A549 treated with AZD2906 at 1 μM for 4 hours (cell line): ENCODE measurements at places on chromosomes 2 and 18. TPM values are rescaled to one million over a fixed set of nuclear protein-coding genes. Genes with fewer than 3 reads are reported as not detected.

IL1RL2 gene
- total RNA-seq = 0.05 TPM in 1 of 5 replicates, not detected in the others

KRTCAP3 gene
- 0.47 to 0.72 TPM (median 0.61 TPM) in 4 of 5 replicates, not detected in the other for total RNA-seq

SMARCAL1 gene
- total RNA-seq = 12.7 to 15.1 TPM (median 14.3 TPM) in 5 replicates

SOX11 gene
- not detected in 5 replicates for total RNA-seq

DSG1 gene
- not detected in 5 replicates for total RNA-seq

TXNDC2 gene
- 0.06 to 0.41 TPM (median 0.08 TPM) in 5 replicates for total RNA-seq

ST8SIA3 gene
- total RNA-seq = not detected in 5 replicates

GLI2 gene
- total RNA-seq = 16.8 to 26.9 TPM (median 22.1 TPM) in 5 replicates

MOGAT1 gene
- total RNA-seq = not detected in 5 replicates

G6PC2 gene
- not detected in 5 replicates for total RNA-seq

XIRP2 gene
- total RNA-seq = not detected in 5 replicates

CTAGE1 gene
- not detected in 5 replicates for total RNA-seq

CIB4 gene
- 0.17 to 0.19 TPM in 2 of 5 replicates, not detected in the others for total RNA-seq

AFF3 gene
- total RNA-seq = 0.01 to 0.06 TPM (median 0.02 TPM) in 5 replicates

LRRFIP1 gene
- total RNA-seq = 70.7 to 102 TPM (median 84.2 TPM) in 5 replicates

IFIH1 gene
- 0.71 to 1.1 TPM (median 0.94 TPM) in 5 replicates for total RNA-seq

SCYGR4 gene
- total RNA-seq = not detected in 5 replicates

FKBP1B gene
- 11.5 to 12.2 TPM (median 11.8 TPM) in 5 replicates for total RNA-seq

SPR gene
- 90.8 to 137 TPM (median 128 TPM) in 5 replicates for total RNA-seq

DUSP2 gene
- total RNA-seq = 0.26 to 0.52 TPM (median 0.38 TPM) in 5 replicates

SLC4A1AP gene
- 27.0 to 35.9 TPM (median 28.8 TPM) in 5 replicates for total RNA-seq

GREB1 gene
- total RNA-seq = 2.3 to 4.1 TPM (median 3.5 TPM) in 5 replicates

MBOAT2 gene
- 66.0 to 81.0 TPM (median 75.3 TPM) in 5 replicates for total RNA-seq

FRZB gene
- 0.04 to 0.13 TPM (median 0.11 TPM) in 5 replicates for total RNA-seq

ZSWIM2 gene
- total RNA-seq = not detected in 5 replicates

SKA1 gene
- 10.0 to 14.8 TPM (median 10.6 TPM) in 5 replicates for total RNA-seq

HPCAL1 gene
- 207 to 329 TPM (median 304 TPM) in 5 replicates for total RNA-seq

TRIM43 gene
- total RNA-seq = 0.07 to 0.23 TPM (median 0.09 TPM) in 4 of 5 replicates, not detected in the other

CCDC68 gene
- 3.8 to 7.4 TPM (median 5.3 TPM) in 5 replicates for total RNA-seq

GPATCH11 gene
- total RNA-seq = 7.8 to 11.4 TPM (median 9.2 TPM) in 5 replicates

GALNT13 gene
- total RNA-seq = 6.5 to 13.4 TPM (median 8.3 TPM) in 5 replicates

HSBP1L1 gene
- 10.7 to 14.6 TPM (median 12.4 TPM) in 5 replicates for total RNA-seq

RHOB gene
- total RNA-seq = 389 to 594 TPM (median 533 TPM) in 5 replicates

TUBA3D gene
- total RNA-seq = 8.3 to 16.0 TPM (median 10.2 TPM) in 5 replicates
